NAMALWA (cell line): ENCODE measurements at places on chromosomes 11 and 22.
A peak's percentile ranks its signal among the peaks of the same experiment; 100 is the strongest.

DNA sequence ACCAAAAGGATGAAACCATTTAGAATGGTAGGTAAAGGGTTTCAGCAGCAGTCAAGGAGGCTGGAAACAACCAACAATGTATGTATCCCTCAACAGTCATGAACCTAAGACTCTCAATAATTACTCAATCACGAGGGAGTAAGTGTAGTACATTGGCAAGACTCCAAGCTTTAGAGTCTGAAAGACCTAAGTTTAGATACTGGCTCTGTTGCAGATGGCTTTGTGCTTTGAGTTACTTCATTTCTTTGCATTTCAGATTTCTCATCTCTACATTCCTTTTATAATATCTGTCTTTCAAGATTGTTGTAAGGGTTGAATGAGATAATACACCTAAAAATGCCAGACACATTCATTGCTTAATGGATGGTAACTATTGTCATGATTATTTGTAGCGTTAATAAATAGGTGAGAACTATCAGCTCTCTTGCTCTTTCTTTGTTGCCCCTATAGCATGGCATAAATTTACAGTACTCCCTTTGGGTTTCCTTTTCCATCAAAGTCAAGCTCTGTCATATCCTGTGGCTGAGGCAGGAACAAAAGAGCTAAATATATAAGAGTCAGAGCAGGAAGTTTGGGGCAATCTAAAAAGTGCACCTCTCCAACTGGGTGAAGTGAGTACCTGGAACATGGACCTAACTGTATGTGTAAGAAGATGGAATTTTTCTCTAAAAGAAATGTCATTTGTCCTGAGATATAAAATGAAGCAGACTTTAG lies 228.2 kb upstream of the ZC3H12C start:
- peak; percentile 24 for DNase-seq

DNA sequence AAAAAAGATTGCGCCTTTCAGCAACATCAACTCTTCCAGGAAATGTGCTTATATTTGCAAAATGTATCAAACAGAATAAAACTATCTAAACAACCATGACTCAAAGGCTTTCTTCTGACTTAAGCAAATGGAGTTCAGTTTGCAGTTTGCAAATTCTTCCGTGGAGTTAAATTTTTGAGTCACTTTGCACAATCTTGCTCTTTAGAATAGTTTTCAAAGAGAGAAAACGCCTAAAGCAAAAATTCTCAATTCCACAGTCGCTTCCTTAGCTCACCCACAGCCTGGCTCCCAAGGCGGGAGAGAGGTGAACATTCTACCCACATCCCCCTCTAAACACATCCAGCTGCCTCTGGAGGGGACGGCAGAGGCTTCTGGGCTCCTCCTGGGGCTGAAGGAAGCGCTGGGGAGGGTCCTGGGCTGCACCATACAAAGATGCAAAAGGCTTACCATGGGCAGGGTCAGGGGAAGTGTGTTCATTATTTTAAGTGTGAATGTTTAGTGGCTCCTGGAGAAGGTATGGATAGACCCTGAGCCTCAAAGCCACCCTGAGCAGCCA lies 1487.3 kb downstream of the TBC1D22A start:
- DNase-seq = no peak

DNA sequence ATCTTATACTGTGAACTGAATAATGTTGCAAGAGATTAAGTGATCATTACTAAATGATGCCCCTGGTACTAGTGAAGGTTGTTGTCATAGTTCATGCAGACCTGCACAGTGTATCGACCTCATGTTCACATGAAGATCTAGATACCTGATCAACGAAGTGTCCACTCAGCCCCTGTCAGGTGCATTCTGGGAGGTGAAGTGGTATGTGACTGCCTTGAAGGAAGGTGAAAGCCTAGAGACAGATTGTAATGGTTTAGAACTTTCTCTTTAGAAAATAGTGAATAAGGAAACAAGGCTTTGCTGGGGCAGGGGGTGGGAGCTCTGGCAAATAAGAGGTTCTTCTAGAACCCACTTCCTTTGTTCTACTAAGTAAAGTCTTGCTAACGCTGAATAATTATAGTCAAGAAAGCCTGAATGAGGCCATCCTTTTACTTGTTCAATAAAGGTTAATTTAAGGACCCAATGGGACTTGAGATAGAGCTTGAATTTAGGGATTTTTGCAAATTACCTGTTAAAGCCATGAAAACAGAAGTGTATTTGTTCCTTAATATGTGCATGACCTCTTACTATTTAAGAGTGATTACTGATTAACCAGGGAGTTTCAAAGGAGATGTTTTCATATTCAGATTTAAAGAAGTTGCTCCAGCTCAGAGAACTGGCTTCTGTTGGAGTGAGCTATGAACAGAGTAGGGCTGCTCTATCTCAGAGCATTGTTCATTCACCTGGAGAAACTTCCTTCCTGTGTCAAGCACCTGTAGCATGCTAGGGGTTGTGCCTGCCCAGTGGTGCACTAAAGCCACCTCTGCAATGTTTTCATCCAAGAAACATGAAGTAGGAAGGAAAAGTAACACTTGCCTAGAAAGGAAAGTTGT lies 45.3 kb downstream of the C22orf31 start:
- DNase-seq = no peak

DNA sequence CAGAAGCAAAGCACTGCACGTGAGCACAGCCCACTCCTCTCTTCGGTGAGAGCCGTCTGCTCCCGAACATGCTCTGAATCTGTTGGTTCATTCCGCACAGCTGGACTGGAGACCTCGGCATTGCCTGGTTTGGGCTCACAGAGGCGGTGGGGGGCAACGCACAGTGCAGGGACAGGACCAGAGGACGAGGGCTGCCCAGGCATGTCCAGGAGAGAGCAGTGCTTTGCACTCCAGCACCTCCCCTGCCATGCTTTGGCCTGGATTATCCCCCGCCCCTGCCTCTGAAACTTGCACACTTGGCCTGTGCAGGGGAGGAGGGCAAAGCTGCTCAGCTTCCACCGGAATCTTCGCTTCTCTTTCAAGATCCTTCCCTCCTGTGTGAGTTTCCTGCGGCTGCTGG lies 536.5 kb downstream of the BRD1 start:
- no peak for DNase-seq

GRCh38 chr22:37943136-37943824 lies 10.1 kb downstream of the C22orf23 start:
- no peak for DNase-seq

DNA sequence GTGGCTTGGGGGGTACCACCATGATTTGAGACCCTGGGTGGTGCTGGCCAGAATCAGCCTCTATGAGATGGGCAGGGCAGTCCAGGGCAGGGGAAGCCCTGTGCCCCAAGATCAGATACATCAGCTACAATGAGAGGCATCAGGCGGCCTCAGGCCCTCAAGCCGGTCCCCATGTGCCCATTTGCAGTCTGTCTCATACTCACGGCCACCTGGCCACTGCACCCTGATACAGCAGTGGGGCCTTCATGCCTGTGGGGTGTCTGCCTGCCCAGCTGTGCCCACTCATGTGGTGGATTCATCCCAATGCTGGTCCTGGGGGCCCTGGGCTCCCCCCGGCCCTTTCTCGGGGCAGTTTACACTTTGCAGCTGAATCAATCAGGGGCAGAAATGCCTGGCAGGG lies 42.4 kb upstream of the KCNQ1OT1 start:
- no peak for DNase-seq

- DNase-seq = peak; percentile 88
Observed at GRCh38 chr22:26367402-26368245, 61.4 kb upstream of the ASPHD2 start.

DNA sequence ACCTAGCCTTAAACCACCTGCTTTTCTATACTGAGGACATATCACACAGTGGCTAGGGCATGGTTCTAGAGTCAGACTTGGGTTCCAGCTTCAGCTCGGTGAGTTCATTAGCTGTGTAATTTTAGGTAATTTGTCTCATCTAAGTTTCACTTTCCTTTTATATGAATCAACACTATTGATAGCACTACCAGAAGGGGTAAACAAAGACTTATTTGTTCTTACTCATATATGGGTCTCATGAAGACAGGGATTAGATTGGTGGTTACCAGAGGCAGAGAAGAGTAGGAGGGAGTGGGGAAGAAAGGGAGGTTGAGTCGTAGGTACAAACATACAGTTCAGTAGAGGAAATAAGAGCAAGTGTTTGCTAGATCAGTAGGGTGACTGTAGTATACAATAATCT lies 924.7 kb downstream of the OPCML start:
- no peak for DNase-seq

GRCh38 chr11:64457416-64458010 lies 98.6 kb downstream of the RPS6KA4 start:
- no peak for DNase-seq

- DNase-seq = no peak
Observed at GRCh38 chr11:71055925-71056324, 196.5 kb downstream of the SHANK2 start.

- no peak for DNase-seq
Observed at GRCh38 chr11:118124929-118125535, 27.6 kb downstream of the SCN4B start.

DNA sequence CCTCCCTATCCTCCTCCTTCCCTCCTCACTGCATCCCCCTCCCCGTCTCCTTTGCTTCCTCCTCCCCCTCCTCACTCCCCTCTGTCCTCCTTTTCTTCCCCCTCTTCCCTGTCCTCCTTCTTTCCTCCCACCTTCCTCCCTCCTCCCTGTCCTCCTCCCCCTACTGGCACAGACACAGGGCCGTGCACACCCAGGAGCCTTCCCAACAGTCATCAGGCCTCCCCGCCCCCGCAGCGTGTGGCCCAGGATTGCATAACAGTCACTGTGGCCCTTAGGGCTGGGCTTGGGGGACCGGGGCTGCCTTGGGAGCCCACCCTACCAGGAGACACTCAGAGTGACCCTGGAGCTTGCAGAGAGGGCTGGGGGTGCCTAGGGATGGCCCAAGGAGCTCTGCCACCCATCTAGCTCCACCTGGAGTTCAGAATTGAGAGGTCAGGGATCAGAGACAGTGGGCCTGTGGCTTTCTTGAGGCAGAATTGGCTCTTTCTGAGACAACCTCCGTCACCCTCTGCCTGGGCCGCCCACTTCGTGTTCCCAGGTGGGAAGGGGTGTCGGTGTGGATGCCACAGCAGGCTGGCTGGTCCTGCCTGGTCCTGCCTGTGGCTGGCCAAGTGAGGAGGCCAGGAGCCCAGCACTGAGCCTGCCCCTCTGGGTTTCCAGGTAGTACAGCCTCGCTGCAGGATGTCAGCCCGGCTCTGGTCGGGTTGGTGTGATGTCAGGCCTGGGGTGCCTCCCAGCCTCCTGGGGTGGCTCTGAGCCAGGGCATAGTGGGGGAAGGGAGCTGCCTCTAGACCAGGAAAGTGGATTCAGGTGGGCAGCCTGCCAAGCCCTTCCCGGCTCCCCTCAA lies 1.6 kb downstream of the SPI1 start:
- peak; percentile 47 for DNase-seq

DNA sequence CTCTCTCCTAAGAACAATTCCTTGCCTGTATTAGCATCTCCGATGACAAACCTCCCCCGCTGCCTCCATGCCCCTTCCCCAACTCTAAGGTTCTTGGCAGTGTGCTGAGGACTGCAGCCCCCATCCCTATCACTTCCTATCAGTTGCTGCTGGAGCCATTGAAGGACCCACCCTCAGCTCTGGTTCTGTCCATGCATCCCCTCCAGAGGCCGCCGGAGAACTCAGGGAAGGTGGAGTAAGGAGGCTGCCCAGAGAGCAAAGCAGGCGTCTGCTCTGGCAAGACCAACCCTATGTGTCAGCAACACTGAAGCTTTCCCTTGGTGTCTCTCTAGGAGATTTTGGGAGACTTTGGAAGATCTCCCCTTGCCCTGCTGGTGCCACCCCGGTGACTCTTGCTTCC lies 1139.5 kb downstream of the TBC1D22A start:
- no peak for DNase-seq

GRCh38 chr11:8017894-8018483 lies 30.9 kb downstream of the EIF3F start:
- DNase-seq = no peak

DNA sequence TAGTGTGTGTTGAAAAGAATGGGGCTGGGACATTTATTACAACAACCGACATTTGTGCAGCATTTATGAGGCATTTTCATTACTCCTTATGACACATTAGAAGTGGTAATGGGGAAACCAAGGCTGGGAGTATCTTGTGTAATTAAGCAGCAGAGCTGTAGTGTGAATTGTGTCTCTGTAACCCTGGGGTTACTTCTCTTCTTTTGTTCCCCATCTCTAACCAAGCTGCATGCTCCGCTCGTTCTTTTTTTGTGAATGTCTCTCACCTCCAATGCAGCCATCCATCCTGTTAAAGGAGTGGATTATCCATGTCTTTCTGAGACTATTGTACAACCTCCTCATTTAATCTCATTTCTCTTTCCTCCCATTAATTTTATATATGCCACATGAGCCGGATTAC lies 65.7 kb downstream of the ENDOD1 start:
- DNase-seq = no peak

DNA sequence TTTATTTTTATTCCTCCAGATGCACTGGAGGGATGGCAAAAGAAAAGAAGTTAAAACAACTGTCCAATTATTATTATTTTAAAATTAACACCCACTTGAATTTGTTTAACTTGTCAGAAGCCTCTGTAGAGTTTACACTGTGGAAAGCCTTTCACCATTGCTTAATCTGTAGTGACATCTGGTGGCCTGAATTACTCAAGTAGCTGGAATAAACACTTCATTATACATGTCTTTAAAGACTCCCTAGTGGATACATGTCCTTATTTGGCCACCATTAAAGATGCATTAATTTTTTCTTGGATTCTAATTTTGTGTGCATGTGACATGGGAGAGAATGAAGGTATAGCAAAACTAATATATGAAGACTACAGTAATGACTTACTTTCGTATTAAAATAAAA lies 1496.5 kb downstream of the FAM181B start:
- peak; percentile 65 for DNase-seq

GRCh38 chr11:100712583-100712982 lies 25.5 kb downstream of the ARHGAP42 start:
- no peak for DNase-seq

DNA sequence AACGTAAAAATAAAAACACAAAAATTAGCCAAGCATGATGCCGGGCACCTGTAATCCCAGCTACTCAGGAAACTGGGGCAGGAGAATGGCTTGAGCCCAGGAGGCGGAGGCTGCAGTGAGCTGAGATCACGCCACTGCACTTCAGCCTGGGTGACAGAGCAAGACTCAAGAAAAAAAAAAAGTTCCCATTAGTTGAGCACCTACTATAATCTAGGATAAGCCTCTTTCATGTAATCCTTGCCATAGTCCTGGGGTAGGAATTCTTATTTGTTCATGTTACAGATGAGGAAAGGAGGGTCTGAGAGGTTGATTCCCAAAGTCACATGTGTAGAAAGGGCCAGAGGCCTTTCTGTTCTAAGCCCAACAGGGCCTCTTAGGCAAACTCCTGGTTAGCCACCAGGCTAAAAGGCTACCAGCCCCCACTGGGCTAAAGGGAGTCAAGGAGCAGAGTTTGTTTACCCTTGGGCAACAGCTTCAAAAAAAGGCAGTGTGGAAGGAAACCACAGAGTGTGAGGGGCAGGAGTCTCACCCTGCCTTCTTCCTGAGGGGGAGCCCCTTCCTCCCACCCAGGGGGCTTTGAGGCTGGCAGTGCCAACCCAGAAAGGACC lies 21.6 kb upstream of the CSNK1E start:
- no peak for DNase-seq

DNA sequence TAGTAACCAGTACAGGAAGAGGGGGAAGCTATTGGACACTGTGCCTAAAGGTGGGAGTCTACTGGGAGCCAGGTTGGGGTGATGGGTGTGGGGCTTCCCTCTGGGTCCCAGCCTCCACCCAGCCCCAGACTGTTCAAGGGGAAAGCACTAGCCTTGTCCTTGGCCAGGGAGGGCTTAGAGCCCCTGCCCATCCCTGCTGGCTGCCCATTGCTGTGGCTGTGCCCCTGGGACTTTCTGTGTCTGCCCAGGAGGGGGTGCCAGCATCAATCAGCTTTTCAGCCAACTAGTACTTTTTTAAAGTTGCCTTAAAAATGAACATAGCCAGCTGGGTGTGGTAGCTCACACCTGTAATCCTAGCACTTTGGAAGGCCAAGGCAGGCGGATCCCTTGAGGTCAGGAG lies 19.9 kb downstream of the INCENP start:
- no peak for DNase-seq

- no peak for DNase-seq
Observed at GRCh38 chr11:14067686-14068085, 105.2 kb downstream of the SPON1 start.
